ENCODE measurements at places on chromosomes 12 and 14.

DNA sequence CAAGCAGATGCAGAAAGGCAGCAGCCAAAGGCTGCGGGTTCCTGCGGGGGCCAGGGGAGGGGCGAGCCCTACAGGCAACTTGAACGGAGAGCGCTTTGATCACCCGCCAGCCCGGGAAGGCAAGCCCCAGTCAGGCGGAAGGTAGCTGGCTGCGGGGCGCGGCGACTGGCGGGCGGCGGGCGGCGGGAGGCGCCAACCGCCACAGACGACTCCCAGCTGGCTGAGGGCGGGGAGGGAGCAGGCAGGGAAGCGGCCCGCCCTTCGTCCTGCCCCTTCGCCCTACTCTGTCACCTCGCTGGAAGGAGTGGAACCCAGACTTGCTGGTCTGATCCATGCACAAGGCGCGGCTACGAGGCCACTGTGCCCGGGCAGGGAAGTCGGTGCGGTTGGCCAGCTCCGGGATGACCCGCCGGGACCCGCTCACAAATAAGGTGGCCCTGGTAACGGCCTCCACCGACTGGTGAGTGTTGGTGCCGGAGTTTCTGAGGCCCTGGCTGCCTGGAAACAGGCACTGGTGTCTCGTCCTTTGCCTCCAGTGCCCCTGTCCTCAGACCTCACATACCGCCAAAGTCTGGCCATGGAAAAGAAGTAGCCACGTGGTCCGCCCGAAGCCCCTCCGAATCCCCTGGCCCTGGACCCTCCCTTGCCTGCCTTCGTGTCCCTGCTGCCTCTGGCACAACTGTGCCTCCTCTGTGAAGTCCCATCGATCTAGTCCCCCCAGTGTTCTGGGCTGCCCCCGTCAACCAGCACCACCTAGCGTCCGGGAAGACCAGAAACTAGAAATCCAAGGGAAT is 15.4 kb upstream of the CARMIL3 start:
- DNase-seq: peak; percentile 49

DNA sequence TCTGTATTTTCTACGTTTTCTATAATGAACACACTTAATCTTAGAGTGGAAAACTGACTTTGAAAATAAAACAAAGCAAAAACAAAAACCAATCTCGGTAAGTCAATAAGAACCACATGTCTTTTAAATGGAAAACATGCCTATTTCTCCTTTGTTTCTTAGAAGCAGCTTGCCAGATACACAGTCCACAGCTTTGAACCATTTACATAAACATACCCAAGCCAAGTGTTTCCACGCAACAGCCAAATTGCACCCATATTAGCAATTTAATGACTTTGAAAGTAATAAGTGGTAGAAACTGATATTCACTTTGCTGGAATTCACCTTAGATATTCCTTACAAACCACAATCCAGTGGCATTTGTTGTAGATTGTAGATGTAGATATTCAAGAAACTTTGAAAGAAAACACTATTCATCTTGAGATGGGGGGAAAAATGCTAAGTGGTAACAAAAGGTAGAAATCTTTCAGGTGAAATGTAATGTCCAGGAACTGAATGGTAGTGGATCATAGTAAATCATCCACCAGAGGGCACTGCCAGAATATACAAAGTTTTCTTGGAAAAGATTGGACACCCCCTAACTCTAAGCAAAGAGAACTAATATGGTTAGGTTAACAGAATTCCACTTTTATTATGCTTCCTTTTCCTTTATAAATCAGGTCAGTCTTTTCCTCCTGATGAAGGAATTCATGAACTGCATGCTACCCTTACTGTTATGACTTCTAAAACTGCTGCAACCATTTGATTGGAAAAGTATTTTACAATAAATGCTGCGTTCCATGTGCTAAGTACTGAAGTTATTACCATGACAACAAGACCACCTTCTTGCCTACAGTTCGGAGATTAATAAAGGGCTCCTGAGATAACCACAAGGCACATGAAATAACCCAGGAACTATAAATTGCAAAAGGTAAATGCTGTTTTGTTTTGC is 69.8 kb downstream of the RERG start:
- DNase-seq: no peak

GRCh38 chr14:78448164-78449094 is 278.3 kb downstream of the NRXN3 start:
- no peak for DNase-seq

DNA sequence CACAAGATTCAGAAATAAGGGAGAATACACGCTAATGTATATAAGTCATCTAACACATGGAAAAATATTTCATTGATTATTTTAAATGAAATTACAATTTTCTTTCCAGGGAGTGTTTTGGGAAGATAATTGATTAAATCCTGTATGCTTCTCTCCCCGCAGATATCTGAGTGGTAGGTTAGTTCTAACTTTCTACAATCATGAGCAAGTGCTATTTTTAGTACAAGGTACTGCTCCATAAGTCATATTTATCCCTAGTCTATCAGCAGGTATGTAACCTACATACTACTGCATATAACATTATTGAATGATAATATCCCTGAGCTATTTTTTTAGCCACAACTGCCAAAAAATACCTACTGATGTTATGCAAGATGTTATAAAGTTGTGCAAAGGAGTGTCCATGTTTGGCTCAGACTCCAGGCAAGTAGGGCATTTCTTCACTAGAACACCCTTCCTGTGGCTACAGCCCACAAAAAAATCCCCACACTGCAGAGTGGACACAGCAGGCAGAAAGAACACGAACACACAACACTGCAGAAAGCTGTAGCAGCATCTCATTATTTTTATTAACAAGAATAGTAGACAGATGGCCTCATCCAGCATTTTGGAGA is 87.0 kb downstream of the SEC23A start:
- DNase-seq: no peak

GRCh38 chr12:118494776-118495175 is 118.4 kb downstream of the SUDS3 start:
- DNase-seq: no peak

Measured in amygdala (tissue), 56 donors.